ENCODE measurements at places on chromosomes 13 and 19. TPM values are rescaled to one million over a fixed set of nuclear protein-coding genes. Genes with fewer than 3 reads are reported as not detected.

TNFSF9 gene
- 2.3 TPM for total RNA-seq

GPR183 gene
- total RNA-seq: 5.2 TPM

ZNF541 gene
- total RNA-seq: 0.43 TPM

TNNT1 gene
- total RNA-seq: 9.6 TPM

CYP2A6 gene
- 1.1 TPM for total RNA-seq

ZNF429 gene
- total RNA-seq: 19.1 TPM

KANK3 gene
- 3.2 TPM for total RNA-seq

DNA sequence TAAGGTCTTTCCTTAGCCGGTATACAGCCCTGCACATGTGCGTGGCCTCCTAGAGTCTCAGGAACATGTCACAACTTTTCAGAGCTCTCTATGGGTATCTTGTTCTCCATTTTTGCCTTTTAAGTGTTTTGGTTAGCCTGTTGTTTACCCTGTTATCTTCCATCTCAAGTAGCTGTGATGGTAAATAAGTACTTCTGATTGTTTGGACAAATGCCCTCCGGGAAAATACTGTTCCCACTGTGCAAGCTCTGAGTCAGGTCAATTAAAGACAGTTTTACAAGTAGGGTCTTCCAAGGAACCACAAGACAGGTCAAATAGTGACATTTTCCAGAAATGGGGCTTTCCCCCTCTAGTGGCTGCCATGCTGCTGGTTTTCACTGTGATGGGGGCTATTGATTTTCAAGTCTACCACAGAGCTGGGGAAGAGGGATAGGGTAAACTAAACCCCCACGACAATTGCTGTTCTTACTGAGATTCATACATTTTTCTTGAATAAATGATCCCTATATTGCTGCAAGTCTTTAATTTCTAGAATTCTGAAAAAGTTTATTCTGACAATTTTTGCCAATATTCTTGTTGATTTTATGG lies 109.5 kb downstream of the TM9SF2 start:
- no peak for DNase-seq

GRCh38 chr19:54518844-54519243 lies 16.2 kb downstream of the LAIR2 start:
- no peak for DNase-seq

- no peak for DNase-seq
These were observed 667.0 kb downstream of the LIG4 start for GRCh38 chr13:107548338-107548737.

DNA sequence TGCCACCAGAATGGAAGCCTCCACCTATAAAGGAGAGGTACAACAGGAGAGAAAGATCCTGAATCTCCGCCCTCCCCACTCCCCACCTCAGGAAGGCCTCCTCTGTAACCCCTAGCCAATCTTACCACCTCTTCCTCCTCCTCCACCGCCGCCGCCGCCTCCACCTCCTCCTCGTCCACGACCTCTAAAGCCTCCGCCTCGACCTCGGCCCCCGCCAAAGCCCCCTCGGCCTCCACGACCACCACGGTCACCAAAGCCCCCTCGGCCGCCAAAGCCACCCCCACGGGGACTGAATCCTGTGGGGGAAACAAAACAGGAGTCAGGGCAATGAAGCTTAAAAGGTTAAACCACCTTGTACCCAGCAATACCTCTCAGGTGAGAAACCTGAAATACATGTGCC lies 5.7 kb downstream of the FBL start:
- no peak for DNase-seq

- DNase-seq: peak; percentile 37
These were observed 22.4 kb downstream of the LRCH1 start for GRCh38 chr13:46575301-46575771.

DNA sequence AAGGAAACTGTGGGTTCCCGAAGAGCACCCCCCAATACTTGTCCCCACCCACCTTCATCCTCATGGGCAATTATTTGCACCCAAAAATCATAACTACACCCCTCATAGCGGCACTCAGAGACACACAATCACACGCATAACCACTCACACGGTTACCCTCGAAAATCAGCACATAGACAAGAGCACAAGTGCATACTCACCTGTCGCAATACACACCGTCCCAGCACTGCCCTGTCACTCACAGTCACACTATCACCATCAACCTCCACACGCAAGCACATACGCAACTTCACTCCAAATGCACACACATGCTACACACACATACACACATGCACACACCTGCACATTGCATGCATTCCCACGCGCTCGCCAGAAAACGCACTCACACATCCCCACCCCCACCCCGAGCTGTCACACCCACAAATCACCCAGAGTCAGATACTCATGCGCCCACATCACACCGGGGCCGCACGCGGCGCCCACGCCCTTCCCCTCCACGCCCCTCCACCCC lies 535 bp downstream of the COL5A3 start:
- DNase-seq: no peak

DNA sequence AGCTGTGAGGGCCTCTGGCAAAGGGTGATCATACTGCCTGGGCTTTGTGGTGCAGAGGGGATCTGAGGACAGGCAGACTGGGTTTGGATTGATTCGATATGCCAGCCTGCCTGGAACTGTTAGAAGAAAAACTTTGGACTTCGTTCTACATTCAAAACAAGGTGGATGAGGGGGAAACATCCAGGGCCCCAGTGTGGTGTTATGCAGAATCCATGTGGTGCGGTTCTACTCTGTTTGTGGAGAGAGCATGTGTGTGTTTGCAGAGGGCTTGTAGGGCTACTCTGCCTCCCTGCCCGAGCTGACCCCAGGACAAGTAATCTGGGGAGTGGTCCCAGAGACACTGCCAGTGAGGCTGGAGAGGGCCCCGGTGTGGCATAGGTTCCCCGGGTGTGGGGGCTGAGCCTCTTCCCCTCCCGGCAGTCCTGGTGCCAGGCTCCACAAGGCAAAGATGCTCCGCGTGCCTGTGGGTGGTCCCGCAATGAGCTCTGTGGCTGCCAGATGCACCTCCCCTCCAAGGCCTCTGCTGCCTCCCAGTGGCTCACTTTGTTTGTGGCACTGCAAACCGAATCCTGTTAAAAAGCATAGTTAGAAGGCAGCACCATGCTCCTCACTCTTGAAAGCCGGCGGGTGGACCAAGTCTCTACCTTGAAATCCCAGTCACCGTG lies 22.3 kb upstream of the TFDP1 start:
- peak; percentile 85 for DNase-seq

- no peak for DNase-seq
These were observed 8.0 kb downstream of the RGCC start for GRCh38 chr13:41465241-41465847.

- no peak for DNase-seq
These were observed 2.3 kb upstream of the FCAR start for GRCh38 chr19:54871696-54872095.

DNA sequence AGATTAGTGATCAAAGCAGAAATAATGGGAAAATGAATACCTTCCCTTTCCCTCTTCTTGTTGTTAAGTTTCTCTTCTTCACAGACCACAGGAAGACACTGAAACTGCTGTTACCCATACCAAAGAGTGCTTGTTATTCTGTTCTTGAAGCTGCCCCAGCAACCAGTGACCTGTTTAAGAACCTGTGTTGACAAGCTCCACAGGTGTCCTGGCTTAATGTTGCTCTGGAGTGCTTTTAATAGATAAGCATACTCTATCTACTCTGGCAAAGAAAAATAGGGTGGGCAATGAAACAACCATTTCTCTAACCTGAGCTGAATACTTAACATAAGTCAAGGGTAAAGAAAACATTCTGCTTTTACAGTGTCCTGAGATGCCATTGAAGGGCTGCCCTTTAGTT lies 506.7 kb upstream of the GPC6 start:
- no peak for DNase-seq

GRCh38 chr19:37413313-37414084 lies 42.6 kb downstream of the ZNF527 start:
- no peak for DNase-seq

DNA sequence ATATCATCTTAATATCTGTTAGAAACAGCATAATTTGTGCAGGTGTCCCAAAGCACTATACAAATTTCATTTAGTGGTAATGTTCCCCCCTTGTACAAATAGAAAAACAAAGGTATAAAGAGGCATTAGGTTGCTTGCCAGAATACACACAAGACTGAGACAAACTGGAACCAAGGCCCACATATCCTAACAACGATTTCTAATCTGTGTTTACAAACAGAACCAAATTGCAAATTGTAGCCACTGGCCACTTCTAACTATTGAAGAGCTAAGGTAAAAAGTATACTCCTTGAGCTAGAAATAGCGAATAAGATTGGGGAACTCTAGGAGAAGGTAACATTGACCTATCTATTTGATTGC lies 526.1 kb downstream of the KLF12 start:
- DNase-seq: no peak

- no peak for DNase-seq
These were observed 51.3 kb downstream of the STK24 start for GRCh38 chr13:98525456-98526181.
